ENCODE measurements at places on chromosomes 11 and 22. TPM values are rescaled to one million over a fixed set of nuclear protein-coding genes. Genes with fewer than 3 reads are reported as not detected.
A peak's percentile ranks its signal among the peaks of the same experiment; 100 is the strongest.

DNA sequence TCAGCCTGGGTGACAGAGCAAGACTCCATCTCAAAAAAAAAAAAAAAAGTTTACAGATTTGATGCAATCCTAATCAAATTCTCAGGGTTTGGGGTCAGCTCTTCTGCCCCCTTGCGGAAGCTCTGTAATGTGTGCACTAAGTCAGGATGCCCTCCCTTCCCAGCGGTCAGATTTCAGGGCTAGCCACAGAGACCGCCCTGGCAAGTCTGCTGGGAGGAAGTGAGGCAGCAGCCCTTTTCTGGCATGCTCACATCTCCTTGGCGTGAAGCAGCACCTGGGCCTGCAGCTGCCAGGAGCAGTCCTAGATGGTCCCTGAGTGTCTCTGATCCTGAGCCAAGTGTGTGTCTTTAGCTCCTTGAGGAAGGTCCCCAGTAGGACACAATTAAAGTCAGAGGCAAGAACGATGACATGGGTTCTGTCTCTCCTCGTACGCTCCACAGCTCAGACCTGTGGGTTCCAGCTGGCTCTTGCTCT lies 10.9 kb upstream of the APOBEC3C start:
- DNase-seq = peak; percentile 57

CCDC15 gene
- total RNA-seq = 2.6 TPM

SLC43A3 gene
- 35.3 TPM for total RNA-seq

MRGPRX3 gene
- 0.51 TPM for total RNA-seq

DNA sequence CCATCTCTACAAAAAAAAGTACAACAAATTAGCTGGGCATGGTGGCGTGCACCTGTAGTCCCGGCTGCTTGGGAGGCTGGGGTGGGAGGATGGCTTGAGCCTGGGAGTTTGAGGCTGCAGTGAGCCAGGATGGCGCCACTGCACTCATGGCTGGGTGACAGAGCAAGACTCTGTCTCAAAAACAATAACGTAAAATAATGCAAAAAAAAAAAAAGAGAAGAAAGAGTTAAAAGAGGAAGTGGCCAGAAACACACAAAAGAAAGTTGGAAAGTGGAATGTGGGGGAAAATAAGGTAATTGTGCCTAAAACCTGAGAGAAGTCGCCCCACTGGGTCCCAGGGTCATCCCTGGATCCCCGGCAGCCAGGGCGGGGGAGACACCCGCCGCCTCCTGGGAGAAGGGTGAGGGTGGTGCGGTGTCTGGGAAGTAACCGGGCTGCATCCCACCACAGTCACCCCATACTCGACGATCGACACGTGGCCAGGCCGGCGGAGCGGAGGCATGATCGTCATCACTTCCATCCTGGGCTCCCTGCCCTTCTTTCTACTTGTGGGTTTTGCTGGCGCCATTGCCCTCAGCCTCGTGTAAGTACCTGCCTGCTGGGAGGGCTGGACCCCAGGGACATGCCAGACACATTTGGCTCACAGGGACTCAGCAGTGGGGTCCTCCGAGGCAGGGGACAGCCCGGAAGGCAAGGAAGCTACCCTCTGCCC lies 8.1 kb downstream of the UPK3A start:
- DNase-seq = no peak

Data from dermis microvascular lymphatic vessel endothelial cell (primary cell).